ENCODE measurements at places on chromosomes 7 and 10.

- no peak for DNase-seq
These were observed 29.4 kb downstream of the CFAP46 start for GRCh38 chr10:132912713-132913558.

DNA sequence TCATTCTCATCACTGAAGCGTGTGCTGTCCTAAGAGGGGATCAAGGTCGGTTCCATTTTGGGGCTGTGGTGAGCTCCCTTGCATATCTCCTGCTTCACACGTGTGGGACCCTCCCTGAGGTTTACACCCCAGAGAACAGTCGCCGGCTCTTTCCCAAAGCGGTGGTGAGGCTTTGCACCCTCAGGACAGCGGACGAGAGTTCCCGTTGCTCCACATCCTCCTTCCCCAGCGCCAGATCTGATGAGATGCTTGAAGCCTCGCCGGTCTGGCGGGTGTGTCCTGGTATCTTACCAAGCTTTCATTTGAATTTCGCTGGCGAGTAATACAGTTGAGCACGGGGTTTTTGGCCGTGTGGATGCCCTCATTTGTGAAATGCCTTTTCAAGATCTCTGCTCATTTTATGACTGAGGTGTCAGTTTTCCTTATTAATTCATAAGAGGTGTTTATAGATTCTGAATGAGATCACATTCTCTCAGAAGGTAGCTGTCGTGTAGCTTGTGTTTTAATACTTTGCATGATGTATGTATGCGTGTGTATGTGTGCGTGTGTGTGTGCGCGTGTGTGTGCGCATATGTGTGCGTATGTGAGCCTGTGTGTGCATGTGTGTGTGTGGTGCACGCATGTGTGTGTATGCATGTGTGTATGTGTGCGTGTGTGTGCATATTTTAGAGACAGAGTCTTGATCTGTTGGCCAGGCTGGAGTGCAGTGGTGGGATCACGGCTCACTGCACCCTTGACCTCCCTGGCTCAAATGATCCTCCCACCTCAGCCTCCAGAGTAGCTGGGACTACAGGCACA, 30.7 kb downstream of the ELFN1 start:
- no peak for DNase-seq

DNA sequence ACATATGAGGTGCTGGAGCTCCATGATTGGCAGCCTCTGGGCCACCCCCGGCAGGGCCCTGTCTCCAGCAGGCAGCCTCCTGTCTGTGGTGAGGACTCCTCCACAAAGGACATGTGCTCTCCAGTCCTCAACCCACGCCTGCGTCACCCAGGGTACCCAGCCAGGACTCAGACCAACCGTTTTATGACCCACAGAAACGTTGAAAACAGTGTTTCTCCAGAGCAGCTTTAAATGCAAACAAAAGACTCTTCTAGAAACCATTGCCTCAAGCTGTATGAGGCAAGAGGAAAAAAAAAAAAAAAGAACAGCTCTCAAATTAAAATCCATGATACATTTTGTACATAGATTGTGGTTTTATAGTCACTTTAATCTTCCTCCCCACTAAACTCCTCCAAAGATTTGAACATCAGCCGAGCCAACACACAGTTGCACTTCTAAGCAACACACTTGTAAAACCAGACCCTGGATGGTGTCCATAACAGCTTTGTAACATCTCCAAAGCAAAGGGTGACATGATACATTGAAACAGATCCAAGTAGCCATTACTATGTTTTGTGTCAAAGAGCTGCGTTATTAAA, 175.0 kb upstream of the LYZL2 start:
- no peak for DNase-seq

DNA sequence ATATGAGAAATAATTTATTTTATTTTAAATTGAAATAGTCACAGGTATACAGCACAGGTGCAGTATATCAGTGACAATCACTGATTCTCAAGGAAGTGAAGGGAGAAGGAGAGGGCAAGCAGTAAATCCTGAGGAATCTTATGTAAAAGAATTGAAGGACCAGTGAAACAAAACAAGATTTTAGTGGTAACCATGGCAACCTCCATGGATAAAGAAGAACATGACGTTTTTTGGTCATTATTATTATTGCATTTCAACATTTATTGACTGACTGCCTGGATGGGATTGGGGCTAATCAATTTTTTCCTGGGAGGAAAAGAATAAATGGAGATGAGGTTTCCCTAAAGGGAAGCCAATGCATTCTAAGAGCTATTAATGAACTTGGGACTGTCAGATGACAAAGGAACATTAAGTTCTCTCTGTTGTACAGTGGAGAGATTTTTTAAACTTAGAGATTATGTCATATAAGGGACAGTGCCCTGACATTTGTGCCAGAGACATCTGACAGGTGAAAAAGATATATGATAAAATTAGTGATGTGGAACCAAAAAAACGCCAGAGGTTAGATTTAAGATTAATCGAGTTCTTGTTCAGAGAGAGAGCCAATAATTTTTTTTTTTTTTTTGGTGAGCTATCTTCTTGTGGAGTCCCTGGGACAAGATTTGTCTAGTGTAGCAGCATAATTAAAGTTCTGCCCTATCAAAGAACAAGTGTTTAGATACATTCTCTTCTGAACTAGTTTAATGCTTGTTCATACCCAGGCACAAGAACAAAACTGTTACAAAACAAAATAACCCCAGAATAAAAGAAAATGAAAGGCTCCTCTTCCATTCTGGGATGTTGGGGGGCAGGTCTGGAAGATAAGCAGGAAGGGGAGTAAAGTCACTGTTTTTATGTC, 279.9 kb downstream of the CSTF2T start:
- no peak for DNase-seq

DNA sequence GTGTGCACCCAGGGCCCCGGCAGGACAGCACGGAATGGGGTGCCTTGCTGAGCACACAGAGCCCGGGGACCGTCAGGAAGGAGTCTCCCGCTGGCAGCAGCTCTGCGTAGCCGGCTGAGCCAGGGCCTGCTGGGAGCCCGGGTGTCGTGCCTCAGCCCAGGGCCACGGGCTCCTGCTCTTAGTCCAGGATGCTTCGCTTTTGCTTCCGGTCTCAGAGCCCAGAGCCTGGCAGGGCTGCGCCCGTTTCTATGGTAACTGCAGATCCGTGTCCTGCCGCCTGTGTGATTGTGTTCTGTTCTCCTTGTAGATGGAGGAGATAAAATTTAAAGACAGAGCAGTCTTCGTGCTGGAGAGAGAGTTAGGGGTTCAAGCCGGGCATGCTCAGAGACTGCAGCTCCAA, 53.7 kb upstream of the DPYSL4 start:
- no peak for DNase-seq

DNA sequence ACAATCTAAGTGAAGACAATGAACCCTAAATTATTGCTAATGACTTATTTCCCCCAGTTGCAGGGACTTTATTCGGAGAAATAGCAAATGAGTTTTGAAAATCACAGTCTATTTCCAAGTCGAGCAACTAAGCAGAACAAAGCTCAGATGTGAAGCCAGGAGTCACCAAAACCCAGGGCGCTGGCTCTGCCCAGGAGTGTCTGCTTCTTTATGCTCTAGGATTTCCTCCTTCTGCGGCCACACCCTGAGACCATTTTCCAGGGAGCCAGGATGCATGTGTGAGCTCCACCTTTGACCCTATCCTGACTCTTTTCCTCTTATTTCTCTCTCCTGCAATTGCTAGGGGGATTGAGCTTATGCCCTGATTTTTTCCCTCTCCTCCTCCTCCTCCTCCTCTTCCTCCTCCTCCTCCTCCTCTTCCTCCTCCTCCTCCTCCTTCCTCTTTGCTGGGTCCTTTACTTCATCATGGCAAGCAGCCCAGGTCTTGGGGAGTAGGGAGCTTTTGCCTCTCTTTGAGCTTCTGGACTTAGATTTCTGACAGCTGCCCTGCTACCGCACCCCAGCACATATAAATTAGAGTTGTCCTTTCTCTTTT, 234.4 kb downstream of the ARL4A start:
- no peak for DNase-seq

GRCh38 chr7:19284136-19284535, 138.9 kb upstream of the FERD3L start:
- DNase-seq: no peak

DNA sequence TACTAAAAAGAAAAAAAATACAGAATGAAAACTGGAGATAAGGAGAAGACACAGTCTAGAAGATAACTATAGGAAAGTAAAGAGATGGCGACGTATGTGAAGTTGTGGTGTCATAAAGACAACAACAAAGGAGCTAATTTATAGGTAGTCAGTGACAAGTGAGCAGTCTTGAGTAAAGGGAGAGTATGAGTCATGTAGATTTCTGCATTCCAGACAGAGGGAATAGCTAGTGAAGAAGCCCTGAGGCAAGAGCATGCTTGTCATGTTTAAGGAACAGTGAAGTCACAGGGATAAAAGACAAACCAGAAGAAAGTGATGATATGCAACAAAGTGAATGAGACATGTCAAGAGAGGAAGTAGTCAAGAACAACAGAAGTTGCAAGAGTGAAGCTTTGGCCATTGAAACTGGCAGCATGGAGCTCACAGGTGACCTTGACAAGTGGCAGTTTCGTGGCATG, 2.3 kb upstream of the MIOS start:
- no peak for DNase-seq

GRCh38 chr7:56091591-56091990, 1.2 kb downstream of the PHKG1 start:
- no peak for DNase-seq

- DNase-seq: no peak
These were observed 27.5 kb downstream of the VWA2 start for GRCh38 chr10:114266521-114266920.

DNA sequence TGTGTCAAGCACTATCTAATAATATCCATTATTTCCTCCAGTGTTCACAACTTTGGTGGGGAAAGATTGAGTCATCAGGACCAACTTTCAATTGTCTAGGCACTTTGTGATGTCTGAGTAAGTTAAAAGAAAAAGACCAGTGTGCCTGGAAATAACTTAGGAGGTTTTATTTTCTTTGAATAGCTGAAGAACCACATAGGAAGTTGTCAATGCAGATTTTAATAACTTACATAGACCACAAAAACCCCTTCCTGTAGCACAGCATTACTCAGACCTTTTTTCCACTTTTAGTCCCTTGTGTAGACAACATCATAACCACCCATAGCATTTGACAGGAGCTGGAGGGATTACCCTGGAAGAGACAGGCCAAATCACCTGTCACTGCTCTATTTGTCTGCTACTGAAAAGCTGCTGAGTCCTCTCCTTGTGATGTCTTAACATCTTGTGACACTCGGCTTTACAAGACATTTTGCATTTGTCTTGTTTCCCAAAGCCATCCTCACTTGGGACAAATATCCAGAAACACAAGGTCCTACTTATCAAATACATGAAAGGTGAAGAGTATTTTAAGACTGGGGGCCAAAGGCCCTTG, 241.5 kb upstream of the PTER start:
- DNase-seq: no peak

DNA sequence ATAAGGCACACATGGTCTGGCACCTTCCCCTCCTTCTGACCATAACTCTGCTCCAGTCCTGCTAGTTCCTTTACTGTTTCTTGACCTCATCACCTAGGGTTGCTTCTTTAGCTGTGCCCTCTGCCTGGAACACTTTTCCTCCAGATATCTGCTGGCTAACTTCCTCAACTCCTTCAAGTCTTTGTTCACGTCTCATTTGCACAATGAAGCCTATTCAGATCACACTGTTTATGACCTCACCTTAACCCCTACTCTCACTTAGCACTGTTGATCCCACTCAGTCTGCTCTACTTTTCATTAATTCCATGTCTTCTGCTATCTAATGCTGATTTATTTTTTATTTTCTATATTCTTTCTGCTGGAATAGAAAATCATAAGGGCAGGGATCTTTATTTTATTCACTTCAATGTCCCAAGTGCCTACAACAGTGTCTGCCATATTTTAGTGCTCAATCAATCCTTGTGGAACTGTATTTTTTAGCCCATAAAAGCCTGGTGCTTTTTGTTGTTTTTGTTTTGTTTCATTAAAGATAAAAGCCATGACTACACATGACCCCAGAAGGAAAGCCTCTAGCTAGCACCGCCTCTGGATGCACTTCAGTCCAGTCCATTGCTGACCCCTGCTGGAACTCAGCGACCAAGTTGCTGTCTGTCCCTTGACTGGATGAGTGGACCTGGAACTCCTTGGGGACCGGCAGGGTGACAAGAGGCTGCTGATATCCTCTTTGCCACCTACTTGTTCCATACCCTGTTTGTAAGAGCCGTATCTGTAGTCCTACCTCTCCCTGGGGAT, 12.3 kb downstream of the KLF14 start:
- no peak for DNase-seq

- DNase-seq: no peak
These were observed 52.3 kb upstream of the ZNF33B start for GRCh38 chr10:42690449-42691360.

DNA sequence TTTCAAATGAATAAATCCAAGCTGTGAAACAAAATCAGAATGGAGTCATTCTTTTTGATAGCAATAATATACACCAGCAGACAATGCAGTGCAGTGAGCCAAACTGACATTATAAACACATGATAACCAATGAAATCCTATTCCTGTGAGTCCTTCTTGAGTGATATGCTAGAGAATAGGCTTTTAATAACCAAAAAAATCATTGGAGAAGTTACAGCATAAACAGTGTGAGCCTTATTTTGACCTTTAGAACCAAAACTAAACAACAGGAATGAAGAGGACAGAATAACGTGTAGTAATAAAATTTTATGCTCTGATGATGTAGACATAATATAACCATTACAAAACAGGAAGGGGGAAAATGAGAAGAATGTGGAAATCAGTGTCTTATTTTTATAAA, 8.7 kb downstream of the HUS1 start:
- DNase-seq: no peak

- peak; percentile 75 for DNase-seq
These were observed 10.0 kb upstream of the CHCHD1 start for GRCh38 chr10:73771722-73772280.

DNA sequence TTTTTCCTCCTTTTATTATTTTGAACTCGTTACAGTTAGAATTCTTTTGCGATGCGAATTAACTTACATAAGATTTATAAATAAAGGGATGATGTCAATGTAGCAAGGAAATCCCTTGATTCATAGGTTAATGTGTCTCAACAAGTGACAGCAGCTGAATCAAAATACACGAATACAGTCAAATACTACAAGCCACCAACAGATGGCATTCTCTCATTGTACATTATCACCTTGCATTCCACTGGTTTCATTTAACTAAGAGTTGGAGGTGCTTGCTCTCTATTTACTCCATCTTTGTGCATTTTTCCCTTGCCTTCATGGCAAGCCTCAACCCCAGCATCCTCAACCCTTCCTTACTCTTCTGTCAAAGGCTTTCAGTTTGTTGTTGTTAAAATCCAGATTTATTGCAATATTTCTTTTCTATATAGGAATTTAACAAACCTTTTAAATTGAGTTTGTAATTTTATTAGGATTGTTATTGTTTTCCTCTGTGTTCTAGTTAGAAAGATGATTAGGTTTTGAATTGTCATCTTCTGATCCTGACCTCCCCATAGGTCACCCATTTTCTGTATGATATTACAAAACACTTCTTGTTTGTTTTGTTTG, 78.3 kb downstream of the SLC25A40 start:
- DNase-seq: no peak
